Esophagus mucosa (tissue), 1 donor: ENCODE measurements at places on chromosomes 3 and 15.

DNA sequence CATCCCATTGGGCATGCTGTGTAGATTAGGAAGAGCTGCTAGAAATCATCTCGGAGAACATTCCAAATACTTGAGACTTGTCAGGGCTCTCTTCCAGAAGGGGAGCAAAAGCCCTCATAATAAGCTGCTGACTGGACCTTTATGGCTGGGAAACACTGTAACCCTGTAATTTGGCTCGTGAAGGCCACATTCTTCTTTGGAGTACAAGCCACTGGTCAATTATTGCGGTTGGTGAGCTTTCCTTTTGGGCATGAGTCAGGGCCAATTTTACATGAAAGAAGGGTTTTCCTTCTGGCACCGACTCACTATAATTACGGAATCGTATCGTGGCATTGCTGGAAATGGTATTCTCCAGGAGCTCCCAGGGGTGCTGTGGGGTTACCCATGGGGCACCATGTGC is 434.5 kb upstream of the RGMA start:
- no peak for ATAC-seq

GRCh38 chr3:178382449-178383061 is 153.7 kb upstream of the KCNMB2 start:
- no peak for ATAC-seq

DNA sequence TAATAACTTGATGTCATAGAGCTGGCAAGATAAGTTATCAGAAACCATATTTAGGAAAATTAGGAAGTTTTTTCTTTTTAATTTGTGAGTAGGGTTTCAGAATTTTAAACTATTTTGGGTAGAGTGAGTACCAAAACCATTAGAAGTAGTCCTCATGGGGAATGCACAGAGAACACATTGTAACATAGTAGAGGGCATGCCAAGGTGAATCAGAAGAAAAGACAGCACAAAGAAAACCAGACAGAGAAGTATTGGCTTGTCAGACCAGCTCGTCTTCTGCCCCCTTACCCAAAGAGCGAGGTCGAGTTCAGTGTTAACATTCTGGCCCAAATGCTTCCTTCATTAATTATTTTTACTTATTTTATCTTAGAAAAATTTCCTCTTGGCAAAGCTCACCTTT is 121.3 kb upstream of the SAMMSON start:
- ATAC-seq: no peak

GRCh38 chr3:77707281-77707680 is 667.4 kb downstream of the ROBO2 start:
- peak; percentile 61 for ATAC-seq

DNA sequence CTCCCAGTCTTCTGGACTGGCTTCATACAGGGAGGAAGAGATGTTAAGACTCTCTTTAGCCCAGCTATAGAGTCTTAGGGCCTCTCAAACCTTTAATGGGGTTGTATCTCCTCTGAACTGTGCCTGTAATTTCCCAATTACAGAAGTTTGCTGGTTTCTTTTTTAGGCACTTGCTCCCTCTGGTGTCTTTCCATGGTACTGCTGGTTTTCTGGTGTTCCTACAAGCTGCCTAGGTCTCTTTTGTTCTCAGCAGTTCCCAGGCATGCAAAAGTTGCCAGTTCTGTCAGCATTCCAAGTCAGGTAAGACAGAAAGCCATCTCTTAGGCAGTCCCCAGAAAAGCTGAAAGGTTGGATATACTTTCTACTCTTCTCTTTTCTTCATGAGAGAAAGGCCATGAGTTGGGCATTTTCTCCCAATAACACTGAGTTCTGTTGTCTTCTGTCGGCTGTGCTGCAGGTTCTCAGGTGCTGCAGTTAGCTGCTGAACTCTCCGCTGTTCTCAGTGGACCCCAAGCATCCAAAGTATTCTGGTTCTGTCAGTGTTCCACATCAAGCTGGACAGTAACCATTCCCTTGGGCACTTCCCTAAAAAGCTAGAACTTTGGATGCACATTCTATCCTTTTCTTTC is 54.4 kb upstream of the EHHADH start:
- ATAC-seq: peak; percentile 75

DNA sequence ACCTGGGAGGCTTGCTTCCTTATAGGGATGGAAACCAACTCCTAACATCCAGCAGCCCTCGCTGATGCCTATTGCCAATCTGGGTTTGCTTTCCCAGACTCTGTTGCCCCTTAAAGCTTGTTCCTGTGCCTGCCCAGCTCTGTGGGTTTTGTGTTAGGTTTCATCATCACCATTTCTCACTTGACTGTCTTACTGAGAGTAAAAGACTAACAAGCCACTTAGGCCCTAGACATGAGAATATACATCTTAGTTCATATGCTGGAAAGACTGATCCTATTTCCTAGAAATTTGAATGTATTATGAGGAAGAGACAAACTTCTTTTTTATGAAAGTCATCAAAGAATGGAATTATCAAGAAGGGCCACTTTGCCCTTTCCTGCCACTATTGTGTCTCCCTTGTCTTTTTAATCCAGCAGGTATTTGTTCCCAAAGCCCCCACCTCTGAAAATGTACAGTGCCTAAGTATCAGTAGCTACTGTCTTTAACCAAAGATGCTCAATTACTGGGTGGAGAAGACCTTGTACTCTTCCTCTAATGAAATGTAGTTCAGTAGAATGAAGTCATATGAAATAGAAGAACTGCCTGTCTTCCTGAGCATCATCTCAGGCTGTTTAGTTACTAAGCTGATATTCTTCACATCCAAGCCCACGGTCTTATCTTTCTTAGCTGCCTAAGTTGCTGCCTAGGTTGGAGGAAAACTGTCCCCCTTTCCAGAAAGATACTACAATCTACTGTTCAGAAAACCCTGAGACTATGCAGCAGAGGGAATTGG is 59.8 kb upstream of the ZPLD1 start:
- no peak for ATAC-seq

GRCh38 chr15:92634671-92635201 is 20.8 kb downstream of the FAM174B start:
- no peak for ATAC-seq

DNA sequence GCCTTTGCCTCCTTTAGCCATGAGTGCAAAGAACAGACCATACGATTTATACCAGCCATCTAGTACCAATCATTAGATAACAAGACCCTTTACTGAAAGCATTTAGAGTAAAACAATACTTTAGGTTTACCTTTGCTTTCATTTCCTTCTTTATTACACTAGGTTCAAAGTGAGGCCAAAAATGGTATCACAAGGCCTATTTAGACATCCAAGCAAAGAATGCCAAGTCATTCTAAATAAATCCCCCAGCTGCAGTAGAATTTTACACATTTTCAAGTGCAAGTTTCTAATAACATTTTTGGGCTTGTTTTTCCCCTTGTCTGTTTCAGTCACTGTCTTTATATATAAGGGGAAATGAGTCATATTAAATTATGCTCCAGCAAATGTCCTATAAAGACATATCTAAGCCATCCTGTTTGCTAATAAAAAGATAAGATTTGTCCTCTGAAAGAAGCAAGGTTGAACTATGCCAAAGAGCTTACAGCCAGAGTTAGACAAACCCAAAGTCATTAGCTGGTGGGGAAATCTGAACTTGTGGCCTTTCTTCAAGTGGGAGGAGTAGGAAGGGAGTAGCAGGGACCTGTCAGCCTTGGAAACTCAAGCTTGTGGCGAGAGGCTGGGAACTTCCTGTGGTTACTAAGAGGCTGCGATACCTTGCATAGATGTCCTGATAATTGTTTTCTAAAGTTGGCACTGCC is 232.7 kb downstream of the MECOM start:
- ATAC-seq: peak; percentile 89

DNA sequence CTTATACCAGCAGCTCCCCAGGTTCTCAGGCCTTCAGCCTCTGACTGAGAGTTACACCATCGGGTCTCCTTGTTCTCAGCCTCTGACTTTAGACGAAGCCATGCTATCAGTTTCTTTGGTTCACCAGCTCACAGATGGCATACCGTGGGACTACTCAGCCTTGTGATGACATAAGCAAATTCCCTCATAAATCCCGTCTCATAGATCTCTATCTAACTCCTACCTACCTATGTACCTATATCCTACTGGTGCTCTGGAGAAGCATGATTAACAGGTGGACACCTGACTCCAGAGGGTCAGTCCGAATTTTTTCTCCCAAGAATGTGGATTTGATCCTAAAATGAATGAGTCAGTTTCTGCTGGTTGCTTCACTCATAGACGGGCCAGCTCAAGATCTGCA is 59.1 kb upstream of the CDV3 start:
- ATAC-seq: no peak

DNA sequence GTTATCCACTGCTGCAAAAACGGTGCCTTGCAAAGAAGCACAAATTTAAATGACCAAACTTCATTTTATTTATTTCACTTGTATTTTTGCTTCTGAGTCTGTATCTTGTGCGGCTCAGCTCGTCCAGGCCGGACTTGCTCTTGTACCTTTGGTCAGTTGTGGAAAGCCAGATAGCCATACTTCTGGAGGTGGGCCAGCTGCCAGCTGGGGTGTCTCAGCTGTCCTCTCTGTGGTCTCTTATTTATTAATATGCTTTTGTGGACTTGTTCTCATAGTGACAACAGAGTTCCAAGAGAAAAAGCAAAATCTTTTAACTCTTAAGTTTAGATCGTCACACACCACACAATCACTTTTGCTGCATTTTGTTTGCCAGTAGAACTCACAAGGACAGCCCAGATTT is 87.7 kb downstream of the IL1RAP start:
- no peak for ATAC-seq

- no peak for ATAC-seq
Observed at GRCh38 chr3:64888840-64889392, 201.1 kb upstream of the ADAMTS9 start.

- ATAC-seq: no peak
Observed at GRCh38 chr3:57999417-58000115, 8.7 kb upstream of the FLNB start.

GRCh38 chr3:64110071-64110470 is 86.8 kb upstream of the PSMD6 start:
- no peak for ATAC-seq

DNA sequence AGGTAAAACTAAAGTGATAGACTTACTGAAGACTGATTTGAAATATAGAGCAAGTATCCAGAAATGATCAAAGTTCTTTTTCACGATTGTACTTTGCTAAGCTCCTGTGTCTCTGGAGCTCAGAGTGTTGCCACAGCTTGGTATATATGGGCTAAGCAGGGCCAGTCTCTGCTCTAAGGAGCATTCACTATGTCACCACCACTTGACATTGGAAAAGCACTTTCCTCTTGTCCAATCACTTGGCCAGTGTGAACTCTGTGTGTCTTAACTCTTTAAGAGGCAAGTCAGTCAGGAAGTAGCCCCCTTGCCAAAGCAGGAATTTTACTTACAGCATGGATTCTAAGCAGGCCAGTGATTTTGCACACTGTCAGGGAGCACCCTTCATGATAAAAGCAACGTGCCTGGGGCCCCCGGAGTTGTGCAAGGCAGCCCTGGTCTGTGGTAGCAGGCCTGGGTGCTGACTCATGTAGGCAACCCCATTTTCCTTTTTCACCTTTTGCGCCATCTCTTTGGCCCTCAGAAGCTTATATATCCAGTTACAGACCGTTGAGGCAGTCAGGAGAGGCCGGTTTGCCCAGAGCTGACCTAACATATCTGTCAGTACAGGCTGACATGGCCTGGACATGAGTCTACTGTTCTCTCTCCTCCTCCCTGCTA is 73.0 kb downstream of the HCN4 start:
- peak; percentile 42 for ATAC-seq

DNA sequence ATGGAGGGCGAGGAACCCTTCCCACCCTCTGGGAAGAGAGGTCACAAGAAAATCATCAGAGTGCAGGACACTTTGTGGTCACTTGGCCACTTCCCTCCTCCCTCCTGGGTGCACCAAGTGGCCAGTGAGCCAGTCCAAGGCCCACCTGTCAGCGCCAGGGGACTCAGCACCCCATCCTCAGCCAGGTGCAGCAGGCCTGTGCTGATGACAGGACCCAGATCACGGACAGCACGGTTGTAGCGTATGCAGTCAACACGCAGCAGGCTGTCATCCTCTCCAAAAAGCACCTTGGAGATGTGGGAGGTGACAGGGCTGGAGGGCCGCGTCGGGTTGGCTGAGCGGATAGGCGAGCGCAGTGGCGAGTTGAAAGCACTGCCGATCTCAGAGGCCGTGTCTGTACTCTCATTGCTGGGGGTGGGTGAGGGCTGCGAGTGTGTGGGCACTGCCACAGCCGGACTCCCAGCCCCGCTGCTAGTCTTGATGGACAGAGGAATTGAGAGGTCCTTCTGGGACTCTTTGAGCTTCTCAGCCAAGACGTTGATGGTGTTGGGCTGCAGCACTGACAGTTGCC is 41.5 kb downstream of the SEMA3G start:
- ATAC-seq: no peak

GRCh38 chr3:45480218-45480617 is 91.8 kb downstream of the LARS2 start:
- ATAC-seq: no peak
